ENCODE measurements at places on chromosomes 12 and 14.
A peak's percentile ranks its signal among the peaks of the same experiment; 100 is the strongest.

- no peak for DNase-seq
Measured at GRCh38 chr12:29102741-29103140, 46.3 kb upstream of the FAR2 start.

DNA sequence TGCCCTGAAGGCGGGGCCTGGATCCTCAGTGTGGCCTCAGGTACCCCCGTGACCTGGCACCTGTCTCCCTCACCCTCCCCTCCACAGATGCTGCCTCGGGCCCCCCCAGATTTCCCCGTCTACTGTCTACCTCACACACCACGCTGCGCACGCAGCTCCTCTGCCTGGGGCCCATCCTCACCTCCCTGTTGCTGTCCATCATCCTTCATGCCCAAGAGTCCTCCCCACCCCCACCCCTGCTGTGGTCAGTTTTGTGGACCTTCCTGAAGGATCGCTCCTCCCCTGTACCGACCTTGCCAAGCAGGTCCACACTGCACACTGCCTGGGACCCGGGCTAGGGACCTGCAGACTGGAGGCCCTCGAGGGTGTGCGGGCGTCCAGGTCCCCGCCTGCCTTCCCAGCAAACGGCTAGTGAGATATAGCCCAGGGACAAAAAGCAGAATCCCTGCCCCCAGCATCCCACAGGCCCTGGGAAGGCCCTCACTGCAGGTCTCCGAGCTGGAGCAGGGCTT lies 197.4 kb upstream of the DIO3 start:
- no peak for DNase-seq

GRCh38 chr14:48849741-48850322 lies 736.3 kb downstream of the RPS29 start:
- DNase-seq: no peak

DNA sequence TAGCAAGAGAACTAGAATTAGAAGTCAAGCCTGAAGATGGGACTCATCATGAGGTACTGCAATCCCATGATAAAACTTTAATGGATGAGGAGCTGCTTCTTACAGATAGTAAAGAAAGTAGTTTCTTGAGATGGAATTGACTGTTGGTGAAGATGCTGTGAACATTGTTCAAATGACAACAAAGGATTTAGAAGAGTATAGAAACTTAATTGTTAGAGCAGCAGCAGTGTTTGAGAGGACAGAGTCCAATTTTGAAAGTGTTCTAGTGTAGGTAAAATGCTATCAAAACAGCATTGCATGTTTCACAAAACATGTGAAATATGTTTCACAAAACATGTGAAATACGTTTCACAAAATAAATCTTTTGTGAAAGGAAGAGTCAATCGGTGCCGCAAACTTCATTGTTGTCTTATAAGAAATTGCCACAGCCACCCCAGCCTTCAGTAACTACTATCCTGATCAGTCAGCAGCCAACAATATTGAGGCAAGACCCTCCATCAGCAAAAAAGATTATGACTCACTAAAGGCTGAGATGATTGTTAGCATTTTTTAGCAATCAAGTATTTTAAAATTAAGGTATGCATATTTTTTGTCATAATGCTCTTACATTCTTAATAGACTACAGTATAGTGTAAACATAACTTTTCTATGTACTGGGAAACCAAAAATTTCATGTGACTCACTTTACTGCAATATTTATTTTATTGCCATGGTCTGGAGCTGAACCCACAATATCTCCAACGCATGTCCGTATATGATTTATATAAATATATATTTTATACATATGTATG lies 173.4 kb upstream of the BMP4 start:
- DNase-seq: no peak

GRCh38 chr12:49811961-49812401 lies 16.2 kb downstream of the NCKAP5L start:
- DNase-seq: no peak

DNA sequence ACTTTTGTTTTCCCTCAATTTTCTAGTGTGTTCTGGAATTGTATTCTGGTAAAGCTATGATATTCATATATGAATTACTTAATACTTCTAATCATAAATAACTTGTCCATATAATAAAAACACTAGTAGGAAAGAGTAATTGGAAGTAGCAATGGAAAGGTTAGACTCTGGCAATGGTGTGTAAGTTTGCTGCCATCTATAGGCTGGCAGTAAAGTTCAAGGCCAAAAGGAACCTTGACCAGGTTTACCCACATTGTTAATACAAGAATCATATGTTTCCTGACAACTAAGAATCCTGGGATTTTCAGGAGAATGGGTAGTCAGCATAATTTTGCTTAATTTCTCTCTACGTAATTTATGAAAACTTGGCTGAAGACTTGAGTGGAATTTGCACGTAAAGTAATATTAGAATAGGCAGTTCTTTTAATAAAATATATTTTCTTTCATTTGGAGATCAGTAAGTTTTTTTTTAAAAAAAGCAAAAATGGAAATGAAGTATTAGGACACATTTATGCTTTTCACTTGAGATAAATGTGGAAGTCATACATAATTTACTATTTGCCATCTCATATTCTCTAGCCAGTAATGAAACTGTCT lies 926.7 kb downstream of the GALC start:
- no peak for DNase-seq

DNA sequence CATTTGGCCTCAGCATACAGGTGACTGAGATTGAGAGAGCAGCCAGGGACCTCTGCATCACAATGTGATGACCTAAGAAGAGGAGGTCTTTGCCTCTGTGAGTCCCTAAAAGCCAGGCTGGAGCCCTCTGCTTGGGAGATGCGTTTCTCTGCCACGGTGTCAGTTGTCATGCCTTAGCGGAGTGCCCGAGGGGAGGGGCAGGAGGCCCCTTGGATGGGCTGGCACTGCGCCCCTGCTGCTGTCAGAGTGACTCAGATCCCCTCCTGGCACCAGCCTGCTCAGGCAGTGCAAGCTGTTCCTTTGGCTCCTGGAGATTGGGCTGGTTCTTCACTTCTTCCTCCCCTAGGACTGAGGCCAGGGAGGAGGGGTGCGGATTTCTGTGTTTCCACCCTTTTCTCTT lies 64.9 kb upstream of the KCNA5 start:
- DNase-seq: peak; percentile 99

DNA sequence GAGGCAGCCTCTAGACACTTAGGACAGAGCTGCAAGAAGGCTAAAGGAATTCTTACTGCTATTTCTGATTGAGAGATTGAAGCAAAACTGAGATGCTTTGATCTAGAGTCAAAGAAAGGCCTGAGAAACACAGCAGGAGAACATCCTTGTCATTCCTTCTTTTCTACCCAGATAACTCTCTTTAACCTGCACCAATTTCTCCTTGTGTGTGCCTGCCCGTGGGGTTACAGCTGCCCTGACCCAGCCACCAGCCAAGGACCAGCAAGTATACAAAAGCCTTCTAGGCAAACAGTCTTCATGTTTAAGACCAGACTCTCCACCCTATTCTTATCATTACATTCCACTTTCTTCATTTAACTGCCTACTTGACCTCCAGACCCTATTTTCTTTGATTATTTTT lies 81.7 kb upstream of the PRB2 start:
- no peak for DNase-seq

GRCh38 chr12:2231011-2231595 lies 178.3 kb downstream of the CACNA1C start:
- DNase-seq: no peak

GRCh38 chr14:64940336-64940910 lies 2.1 kb downstream of the GPX2 start:
- DNase-seq: no peak

GRCh38 chr14:99644723-99645544 lies at the start of gene HHIPL1:
Gene HHIPL1, plus strand, starts transcription at chr14:99645129. Its CDS starts 79 bp downstream, at chr14:99645208.
- no peak for DNase-seq

- DNase-seq: peak; percentile 29
Measured at GRCh38 chr14:61644834-61645233, 50.5 kb upstream of the HIF1A start.

DNA sequence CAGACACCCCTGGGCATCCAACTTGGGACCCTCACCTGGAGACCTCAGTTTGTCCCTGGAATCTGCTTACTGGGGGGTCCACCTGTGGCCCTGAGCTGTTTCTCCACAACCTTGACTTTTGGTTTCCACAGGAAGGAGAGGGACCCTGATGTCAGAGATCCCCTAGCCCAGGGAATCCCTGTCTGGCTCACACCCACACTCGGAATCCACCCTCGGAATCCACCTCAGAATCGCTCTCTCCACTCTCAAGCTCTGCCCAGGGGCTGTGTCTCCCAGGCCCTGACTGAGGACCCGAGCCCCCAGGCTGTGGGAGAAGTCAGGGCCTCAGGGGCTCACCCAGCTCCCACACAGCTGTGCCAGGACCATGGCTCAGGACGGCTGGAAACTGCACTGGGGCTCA lies 17.4 kb downstream of the LTBP2 start:
- DNase-seq: no peak

GRCh38 chr12:113727651-113728061 lies 238.5 kb downstream of the RBM19 start:
- DNase-seq: no peak

DNA sequence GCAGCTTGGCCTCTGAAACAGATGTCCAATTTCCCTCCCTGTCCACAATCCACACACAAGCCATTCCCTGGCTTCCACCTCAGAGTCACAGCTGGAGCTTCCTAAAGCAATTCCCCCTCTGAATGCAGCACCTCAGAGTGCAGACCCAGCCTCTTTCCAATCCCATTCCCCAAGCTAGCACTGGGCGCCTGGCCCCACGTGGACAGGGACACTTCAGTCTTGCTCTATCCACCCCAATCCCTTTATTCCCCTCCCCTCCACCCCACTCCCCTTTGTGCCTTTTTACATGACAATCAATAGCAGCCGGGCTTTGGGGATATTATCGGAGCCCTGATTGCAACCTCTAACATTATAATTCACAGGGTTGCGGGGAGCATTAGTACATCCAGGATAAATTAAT lies 292.6 kb downstream of the TTC8 start:
- DNase-seq: no peak

GRCh38 chr12:106446419-106447092 lies 89.0 kb downstream of the POLR3B start:
- DNase-seq: no peak

Measured in NCI-H446 (cell line).